ENCODE measurements at places on chromosomes 2 and 18.

DNA sequence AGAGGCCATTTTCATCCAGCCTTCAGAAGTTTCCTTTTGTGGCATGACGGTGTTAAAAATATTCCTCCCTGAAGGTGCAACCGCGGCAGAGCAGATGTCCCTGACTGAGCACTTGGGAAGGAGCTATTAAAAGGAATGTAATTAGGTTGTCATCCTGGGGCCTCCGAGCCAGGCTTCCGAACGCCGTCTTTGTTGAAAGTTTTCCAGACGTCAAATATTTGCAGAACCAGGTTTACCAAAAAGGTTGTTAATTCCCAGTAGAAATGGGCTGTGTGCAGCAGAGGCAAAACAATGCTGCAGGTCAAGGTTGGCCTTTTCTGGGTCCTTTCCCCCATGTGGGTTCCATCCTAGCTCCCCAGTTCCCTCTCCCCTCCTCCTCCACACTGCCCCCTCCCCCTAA is 110.0 kb upstream of the STPG4 start:
- no peak for DNase-seq

DNA sequence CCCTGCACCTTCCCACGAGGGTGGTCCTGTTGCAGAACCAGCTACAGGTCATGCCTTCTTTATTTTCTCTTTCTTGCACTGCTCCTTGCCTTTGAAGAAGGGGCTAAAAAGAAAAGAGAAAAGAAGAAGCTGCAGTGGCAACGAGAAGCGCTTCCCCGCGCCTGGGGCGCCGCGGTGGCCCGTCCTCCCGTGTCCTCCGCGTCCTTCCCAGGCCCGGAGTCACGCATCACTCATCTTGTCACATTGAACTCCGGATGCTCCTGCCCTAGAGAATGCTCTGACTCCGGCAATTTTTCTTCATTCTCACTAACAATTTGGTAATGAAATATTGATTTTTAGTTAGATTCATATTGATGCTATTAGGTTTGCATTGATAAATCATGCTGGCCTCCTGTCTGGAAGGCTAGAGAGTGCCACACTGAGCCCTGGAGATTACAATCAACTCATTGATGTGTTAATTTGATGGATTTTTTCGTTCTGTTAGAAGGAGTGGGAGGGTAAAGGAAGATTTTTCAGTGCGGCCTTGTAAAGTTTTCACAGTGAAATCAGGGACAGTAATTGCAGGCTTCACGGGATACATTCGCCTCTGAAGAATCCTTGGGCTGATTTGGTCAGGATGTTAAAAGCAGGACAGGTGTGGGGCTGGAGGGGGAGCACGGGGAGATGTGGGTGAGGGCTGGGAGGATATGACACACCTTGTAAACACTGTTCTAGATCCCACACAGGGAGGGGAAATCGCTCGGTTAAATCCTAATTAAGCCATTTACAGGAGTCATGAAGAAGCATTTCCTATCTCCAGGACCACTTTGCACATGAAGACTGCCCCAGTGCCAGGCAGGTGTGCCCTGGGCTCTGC is 349.3 kb downstream of the ZNF516 start:
- DNase-seq = no peak

DNA sequence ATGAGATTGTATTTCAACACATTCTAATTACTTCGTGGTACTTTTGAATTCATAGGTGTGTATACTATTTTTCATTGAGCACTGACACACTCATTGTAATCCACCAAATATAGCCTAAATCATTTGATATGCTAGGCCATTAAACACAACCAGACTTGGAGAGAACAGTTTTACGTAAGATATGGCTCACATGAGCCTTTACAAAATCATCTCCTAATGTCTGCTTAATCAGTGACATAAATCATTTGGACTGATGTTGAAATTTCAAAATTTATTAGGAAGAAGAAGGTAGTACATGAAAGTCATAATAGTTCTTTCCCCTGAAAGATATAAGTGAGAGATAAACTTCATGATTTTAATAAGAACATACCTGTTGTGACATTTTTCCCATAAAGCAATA is 550.2 kb upstream of the LINC00305 start:
- DNase-seq = no peak

DNA sequence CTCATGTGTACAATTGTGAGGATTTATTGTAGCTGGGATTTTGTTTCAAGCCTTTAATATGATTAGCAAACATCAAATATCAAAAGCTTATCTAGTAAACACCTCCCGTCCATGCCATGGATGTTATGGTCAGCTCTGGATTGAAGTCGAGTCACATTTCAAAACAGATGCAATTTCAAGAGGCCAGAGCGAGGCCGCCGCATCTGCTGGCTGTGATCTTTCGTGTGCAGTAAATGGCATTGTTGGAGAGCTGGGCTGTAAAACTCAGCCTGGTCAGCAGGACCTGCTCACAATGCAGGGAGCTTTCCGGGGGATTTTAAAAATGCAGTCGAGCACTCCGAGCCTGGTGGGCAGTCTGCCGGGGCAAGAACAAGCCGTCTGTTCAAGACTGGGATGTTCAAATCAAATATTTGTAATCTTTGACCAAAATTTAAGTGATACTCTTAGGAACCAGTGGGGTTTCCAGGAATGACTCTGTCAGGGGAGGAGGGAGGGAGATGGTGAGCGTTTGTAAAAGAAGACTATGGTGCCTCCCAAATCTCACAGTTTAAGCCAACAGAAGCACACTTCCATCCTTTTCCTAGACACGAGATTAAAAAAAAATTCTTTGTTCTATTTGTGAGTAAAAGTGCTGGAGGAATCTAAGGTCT is 97.6 kb downstream of the MYCN start:
- DNase-seq = no peak

GRCh38 chr18:75358928-75359327 is 68.6 kb downstream of the SMIM21 start:
- no peak for DNase-seq

GRCh38 chr2:151102226-151102625 is 159.4 kb downstream of the RBM43 start:
- DNase-seq = no peak

DNA sequence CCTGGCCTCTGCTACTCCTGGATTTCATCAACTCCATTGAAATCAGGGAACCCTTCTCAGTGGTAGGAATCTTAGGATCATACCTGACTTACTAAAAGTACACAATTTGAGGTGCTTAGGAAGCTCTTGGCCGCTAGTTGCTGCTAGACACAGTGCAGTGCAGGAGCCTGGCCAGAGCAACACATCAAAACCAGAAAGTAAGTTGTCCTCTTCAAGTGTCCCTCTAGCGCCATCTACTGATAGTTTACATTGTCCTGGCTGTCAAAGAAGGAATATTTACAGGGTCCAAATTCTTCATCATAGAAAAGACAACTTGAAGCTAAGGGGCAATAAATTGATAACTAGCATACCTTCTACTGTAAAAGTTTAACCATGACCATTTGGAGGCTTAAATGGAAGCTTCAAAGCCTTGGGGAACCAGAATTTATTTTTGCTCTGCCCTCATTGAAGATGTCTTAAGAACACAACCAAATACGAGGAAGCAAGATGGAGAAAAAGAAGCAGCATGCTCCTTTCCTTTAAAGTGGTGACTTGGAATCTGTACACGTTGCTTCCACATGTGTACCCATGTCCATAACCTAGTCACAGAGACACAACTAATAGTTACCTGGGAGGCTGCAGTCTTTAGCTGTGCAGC is 889.1 kb upstream of the GCFC2 start:
- DNase-seq = no peak

- DNase-seq = no peak
Observed at GRCh38 chr2:232139786-232140562, 178.5 kb downstream of the DIS3L2 start.

- DNase-seq = no peak
Observed at GRCh38 chr2:190420801-190421200, 12.6 kb downstream of the MFSD6 start.

DNA sequence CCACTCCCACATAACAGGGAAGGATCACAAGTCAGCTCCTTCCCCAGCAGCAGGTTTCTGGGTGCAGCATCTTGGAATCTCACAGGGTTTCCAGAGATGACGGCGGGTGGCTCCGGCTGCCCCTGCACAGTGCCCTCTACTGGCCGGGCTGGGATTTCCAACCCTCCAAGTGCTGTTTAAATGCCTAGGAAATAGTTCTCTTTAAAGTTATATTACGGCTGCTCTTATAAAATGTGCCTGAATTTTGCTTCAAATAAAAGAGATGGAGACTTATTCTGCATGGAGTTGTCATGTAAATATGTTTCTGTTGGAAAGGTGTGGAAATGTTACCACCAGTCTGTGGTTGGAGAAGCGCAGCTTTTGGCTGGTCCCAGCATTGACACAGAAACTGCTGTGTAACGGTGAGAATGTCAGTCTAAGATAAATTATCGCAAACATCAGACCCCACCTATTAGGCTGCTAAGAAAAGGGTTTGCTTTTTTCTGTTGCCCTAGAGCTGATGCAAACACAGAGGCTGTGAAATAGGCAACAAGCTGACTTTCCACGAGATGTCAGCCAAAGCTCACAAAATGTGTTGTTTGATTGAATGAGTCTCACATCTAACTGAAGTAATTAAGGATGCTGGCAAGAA is 3.3 kb upstream of the HJURP start:
- DNase-seq = peak; percentile 24

DNA sequence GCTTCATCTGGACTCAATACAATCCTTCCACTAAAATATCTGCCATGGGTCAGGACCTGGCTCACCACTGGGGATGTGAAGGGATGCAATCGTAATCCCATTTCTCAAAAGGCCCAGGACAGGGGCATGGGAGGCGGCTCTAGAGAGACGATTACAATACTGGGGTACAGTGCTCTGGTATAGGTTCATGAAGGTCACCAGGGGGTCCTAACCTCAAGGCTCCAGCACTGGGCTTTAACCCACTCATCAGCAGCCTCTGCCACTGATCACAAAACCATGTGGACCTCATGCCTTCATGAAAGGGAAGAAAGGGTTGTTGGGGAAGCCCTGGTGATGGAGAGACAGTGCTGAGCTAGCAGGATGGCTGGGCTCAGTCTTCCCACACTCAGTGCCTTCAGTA is 48.8 kb downstream of the ADD2 start:
- DNase-seq = no peak

GRCh38 chr2:218128781-218129457 is 3.1 kb downstream of the CXCR2 start:
- no peak for DNase-seq

GRCh38 chr18:55651236-55651635 is 63.2 kb upstream of the TCF4 start:
- DNase-seq = no peak

DNA sequence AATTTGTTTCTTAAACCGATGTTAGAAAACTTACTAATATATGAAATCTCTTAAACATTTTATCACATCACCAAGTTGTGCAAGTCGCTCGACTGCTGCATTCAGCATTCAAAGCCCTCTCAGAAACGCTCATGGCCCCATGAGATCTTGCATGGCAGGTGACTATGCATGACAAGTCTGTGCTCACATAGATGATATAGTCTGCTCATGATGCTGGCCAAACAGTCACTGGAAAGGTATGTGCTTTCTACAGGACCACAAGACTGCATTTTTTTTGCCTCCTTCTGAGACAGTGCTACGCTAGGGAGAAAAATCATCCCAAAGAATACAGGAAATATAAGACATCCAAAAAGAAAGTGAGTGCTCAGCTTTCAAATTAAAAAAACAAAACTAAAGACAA is 98.3 kb upstream of the ZBTB14 start:
- no peak for DNase-seq

DNA sequence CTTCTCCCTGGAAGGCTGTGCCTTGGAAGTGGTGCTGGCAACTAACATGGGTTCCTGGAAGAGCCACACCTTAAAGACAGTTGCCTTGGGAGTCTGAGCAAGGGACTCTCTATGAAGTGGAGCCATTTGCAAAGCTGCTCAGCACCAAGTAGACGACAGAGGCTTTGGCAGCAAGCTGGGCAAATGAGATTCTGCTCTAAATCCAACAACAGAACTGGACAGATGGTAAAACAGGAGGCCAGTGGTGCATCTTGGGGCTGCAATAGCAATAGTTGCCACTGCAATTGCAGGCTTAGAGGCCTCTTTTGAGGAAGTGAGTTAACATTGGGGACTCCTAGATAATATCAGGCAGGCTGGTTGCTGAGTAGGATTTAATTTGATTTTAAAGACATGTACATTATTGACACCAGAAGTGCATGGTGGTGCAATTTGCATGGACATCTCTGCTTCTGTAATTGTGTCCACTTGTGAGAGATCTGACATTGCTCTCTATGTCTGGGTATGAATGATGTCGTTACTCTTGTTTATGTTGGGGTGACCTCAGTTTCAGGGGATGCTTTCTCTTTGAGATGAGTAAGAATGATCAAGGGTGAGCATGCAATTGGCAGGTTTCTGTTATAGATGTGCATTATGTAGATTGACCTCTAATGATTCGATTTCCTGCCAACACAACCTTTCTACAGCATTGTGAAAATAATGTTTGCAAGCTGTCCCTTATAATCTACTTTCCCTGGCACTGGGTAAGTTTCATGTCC is 568.3 kb upstream of the MEX3C start:
- no peak for DNase-seq

- no peak for DNase-seq
Observed at GRCh38 chr2:44894058-44894457, 47.4 kb upstream of the SIX3 start.

GRCh38 chr2:173855661-173856060 is 109.5 kb downstream of the SP3 start:
- DNase-seq = no peak

DNA sequence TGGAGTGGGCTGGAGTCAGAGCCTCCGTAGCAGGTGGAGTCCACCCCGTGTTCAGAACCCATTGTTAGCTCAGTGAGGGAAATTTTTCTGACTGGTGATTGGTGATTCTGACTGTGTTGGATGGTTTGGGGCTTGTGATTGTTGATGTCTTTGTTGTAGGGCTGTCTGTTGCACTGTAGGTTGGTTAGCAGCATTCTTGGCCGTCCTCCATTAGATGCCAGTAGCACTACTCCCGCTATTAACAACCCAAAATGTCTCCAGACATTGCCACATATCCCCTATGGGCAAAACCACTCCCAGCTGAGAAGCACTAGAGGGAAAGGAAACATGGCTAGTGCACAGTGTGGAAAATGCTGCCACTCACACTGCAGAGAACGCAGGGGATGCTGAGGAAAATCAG is 51.7 kb downstream of the ARMC9 start:
- DNase-seq = no peak

DNA sequence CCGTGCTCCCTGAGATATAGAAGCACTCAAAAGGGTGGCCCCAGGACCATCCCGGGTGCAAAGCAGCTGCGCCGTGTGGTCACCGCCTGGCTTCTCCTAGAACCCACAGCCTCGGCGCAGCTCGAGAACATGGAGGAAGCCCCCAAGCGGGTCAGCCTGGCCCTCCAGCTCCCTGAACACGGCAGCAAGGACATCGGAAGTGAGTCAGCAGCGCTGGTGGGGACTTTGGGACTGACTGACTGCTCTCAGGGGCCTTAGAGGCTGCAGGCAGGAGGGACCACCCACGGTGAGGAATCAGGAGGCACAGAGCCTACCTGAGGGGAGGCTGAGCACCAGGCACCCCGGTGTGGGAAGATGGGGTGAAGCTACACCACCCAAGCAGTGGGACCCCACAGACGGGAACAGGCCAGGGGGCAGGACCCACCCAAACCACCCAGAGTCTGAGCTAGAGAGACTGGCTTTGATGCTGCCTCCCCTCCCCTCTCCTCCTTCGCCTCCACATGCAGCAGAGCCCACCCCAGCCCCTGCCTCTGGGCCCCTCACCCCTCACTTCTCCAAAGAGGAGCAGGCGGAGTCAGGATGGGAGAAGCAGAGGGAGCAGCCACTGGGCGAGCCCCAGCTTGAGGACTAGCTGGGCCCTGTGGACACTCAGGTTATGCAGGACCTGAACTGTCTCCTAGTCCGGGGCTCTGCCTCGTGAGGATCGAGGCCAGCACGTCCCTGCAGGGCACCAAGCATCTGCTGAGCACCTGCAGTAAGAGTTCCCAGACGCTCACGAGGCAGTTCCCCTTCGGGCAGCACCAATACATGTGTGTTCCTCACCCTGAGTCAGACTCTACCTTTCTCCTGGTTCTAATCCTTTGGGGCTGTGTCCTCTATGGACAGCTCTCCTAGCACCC is 28.7 kb downstream of the MTERF4 start:
- no peak for DNase-seq

Data from activated naive CD4-positive, alpha-beta T cell (primary cell).